ENCODE measurements at places on chromosomes 6 and 20.
A peak's percentile ranks its signal among the peaks of the same experiment; 100 is the strongest.

DNA sequence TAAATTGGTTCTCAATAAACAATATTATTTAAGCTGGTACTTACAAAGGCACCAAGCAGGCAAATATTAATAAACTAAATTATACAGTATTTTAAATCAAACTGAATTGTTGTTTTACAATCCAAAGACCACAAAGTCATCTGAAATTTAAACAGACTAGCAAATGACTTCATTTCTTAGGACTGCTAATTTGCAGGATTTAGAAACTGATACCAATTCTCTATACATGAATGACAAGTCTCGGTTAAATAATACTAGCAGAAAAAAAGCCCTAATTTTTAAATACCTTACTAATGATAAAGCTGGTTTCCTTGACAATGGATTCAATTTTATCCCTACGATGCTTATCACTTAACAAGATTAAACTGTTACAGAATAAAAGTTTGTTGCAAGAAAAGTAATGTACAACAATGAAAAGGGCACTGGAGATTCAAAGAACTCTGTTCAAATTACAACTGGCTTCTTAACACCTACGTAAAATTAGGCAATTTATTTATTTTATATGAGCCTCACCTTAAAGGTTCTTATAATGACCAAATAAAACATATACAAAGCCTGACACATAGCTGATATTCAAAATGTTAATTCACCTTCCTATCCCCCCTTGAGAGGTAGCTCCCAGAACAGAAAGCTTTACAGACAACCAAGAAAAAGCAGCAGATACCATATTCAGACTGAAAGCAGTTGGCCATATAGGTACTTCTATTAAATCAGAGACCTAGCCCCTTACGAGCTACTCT is 33.1 kb downstream of the HBS1L start:
- DNase-seq, result no peak

GRCh38 chr20:39253051-39253755 is 291.1 kb downstream of the DHX35 start:
- DNase-seq, result no peak

- DNase-seq, result no peak
These were observed 48.2 kb downstream of the GMDS start for GRCh38 chr6:2197177-2197671.

DNA sequence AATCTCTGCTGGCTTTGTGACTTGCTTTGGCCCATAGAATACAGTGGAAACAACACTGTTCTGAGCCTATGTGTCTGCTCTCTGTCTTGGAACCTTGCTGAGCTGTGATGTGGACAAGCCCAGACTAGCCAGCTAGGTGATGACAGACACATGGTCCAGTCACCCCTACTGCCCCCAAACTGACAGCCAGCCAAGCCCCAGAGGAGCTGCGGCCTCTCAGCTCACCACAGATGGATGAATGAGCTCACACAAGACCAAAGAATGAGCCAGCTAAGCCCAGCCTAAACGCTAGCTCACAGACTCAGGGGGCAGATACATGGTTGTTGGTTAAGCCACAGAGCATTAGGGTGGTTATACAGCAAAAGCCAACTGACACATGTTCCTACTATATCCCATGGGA is 4.1 kb downstream of the AARS2 start:
- no peak for DNase-seq

DNA sequence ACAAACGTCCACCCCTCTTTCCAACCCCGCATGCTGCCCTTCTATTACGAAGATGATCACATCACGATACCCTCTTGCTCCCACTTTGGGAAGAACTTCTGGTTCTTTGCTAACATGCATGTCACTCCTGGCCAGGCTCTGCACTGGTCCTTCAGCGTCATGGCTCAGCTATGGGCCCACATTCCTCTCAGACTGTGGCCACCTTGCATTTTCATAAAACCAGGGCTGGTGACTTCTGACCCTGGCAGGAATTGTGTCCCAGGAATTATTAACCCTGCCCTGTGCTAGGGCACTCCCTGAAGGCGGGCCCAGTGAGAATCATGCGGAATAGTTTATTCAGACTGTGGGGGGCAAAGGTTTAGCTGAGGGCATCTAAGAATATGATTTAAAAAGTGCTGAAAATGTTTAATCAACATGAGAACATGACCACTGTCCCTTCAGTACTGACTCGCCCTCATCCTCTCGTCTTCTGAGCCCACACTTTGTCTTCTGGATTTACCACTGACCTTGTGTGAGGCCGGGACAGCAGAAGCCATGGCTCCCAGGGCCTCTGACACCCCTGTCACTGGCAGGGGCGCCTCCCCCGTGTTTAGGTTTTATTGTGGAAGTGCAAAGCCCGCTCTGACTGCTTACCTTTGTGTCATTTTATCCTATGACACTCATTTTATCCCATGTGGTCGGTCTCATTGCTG is 38.1 kb upstream of the THBS2 start:
- DNase-seq, result no peak

DNA sequence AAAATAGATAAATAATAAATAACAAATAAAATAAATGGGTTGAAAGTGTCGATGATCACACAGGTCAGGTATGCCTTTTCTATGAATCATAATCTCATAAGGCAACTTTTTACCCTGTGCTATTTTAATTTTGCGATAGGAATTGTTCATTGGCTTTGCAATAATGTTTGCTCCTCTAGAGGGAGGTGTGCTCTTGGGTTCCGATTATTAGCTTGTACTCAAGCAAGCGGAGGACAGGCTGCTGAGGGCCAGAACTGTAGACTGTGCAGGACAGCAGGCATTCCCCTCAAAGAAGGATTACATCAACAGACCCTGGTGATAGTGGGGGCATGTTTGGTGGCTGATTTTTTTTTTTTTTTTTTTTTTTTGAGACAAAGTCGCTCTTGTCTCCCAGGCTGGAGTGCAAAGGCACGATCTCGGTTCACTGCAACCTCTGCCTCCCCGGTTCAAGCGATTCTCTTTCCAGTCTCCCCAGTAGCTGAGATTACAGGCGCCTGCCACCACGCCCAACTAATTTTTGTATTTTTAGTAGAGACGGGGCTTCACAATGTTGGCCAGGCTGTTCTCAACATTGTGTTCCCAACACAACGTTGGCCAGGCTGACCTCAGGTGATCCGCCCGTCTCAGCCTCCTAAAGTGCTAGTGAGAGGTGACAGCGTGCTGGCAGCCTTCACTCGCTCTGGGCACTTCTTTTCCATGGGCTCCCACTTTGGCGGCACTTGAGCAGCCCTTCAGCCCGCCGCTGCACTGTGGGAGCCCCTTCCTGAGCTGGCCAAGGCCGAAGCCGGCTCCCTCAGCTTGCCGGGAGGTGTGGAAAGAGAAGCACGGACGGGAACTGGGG is 35.6 kb downstream of the RIOK1 start:
- no peak for DNase-seq

- DNase-seq, result peak; percentile 68
These were observed 1.8 kb downstream of the RPL10A start for GRCh38 chr6:35469751-35470662.

GRCh38 chr6:12386816-12387215 is 96.7 kb downstream of the EDN1 start:
- no peak for DNase-seq

DNA sequence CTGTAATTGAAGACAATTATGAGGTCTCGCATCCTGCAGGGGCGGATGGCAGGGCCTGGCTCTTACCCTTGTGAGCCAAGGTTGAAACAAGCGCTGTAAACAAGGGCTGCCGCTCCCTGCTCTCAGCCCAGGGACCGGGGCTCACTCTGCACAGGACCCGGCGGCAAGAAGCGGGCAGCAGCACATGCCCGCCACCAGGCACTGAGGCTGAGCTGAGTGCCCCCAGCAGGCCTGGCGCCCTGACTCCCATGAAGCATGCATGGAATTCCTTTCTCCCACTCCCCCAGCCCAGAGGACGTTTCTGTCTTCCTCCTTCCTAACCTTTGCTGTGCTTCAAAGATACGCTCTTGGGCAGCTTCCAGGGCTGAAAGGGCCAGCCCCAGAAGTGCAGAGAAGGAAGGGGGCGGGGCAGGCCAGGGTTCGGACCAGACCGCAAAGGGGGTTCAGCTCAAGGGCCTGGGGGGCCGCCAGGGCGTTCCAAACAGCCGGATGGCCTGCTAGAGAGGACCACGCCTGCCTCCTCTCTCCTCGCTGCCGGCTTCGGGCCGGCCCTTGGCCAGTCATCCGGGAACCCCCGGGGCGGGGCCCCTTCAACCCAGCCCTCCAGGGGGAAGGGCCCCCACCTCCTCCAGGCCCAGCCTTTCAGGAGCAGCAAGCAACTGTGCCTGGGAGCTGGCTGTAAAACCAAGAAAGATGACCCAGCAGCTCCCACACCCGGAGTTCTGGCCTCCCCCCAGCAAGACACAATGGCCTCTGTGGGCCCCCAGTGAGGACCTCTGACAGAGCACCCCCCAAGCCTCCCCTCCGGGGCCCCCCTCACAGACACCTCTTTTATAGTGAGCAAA is 109.9 kb downstream of the NOL4L start:
- DNase-seq, result no peak

GRCh38 chr20:20076297-20077065 is 24.1 kb downstream of the CFAP61 start:
- no peak for DNase-seq

DNA sequence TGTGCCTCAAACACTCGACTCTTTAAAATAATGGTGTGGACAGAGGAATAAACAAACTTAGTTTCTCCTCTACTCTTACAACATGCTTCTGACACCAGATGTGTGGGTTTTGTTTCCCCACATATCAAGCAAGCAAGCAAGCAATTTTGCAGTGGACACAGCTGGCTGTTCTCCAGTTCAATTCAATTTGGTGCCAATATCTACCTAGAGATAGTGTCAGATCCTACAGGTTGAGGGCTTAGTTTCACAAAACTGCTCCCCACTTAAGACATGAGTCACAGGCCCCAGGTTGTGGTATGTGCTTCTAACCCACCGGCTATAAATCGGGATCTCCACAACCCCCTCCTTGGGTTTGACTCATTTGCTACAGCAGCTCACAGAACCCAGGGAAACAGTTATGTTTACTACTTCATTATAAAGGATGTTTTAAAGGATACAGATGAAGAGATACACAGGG is 131.4 kb upstream of the TRAF3IP2 start:
- DNase-seq, result no peak

DNA sequence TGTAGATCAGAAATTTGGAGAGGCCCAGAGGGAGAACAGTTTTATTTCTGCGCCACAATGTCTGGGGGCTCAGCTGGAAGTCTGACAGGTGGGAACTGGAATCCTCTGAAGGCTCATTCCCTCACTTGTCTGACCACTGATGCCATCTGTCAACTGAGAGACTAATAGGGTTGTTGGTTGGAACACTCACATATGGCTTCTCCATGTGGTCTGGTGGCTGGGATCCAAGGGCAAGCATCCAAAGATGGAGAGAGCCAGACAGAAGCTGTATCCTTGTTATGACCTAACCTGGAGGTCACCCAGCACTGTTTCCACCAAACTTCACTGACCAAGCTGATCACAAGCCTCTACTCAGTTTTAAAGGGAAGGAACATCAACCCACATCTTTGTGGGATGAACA is 117.9 kb upstream of the AKAP12 start:
- no peak for DNase-seq

DNA sequence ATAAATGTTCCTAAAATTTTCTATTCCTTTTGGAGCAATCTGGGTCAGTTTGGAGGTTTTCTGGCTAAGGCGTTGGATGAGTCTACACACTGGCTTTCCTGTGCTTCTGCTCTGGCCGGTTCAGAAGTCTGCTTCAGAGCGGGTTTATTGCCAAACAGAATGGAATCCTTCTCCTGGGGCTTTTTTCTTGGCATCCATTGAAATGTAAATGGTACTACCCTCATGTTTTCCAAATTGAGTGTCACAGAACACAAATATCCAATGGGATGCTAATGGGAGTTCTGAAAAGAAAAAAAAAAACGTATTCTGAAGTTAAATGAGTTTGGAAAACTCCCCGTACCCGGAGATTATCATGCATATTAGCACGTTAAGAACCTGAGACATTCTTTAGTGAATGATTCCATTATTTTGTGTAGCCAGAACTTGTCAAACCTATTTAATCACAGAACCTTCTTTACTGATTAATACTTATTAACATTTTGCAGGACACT is 930.3 kb downstream of the QKI start:
- DNase-seq, result no peak

DNA sequence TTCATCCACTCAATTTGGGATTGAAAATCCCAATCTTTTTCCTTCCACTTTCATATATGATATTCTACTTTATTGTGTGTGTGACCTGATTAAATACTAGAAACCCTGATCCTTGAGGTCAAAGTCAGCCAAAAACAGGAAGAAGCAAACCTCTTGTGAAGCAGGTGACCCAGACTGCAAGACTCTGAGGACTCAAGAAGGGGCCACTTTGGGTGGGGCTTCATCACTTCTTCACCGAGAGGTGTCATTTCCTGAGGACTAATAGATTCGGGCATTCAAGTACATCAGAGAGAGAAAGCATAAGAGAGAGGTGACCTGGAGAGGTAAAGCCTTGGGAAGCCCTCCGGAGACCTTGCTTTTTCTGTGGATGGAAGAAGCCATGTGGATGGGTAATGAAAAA is 129.0 kb downstream of the CFAP61 start:
- DNase-seq, result no peak

DNA sequence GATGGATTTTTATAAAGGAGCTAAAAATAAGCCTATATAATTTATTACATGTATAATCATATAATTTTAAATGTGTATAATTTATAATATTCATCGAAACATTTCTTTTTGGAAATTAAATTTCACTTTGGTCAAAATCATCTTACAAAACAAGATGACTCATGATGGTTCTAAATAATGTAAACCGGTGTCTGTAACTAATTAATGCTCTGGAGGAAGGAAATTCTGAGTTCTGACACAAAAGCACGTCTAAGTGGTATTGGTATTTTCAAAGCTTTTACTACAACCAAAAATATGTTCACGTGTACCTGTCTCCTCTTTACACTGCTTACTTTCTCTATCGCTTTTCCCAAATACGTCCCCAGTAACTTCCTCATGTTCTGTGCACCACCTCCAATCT is 134.1 kb downstream of the MTHFD1L start:
- DNase-seq, result no peak

DNA sequence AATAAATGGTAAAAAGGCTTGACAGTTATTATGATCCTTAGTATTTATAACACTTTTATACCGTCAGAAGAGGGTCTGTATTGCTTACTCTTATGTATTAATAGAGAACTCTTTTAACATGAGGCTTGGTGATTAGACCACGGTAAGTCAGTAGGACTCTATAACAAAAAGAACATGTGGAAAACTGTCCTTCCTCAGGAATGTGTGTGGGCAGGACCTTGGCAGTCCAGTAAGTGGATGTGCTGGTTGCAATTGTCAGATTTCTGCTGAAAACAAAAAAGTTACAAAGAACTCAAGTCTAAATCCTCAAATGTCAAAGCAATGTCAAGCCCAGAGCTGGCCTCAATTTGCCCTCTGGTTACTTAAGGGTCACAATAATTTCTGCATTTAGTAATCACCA is 81.1 kb downstream of the PLCG1 start:
- DNase-seq, result no peak

DNA sequence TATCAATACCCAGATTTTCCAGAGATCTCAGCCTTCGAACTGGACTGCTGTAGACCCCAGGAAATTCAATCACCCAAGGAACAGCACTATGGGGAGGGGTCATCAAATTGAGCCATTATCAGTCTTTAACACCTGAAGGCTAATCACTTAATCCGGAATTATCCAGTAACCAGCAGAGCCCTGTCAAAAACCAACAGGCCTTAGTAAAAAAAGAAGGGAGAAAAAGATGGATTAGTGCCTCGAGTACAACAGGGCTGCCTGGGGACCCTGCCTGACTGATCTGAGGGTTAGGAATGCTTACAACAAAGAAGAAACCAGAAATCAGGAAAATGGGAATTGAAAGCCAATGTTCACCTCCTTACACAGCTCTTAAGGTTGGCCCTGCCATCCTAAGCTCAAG is 7.6 kb downstream of the RRAGD start:
- no peak for DNase-seq

Data from Karpas-422 (cell line).